ENCODE measurements at places on chromosomes 3 and 15.

- DNase-seq, result peak; percentile 3
Observed at GRCh38 chr3:57224856-57225255, 2.7 kb upstream of the APPL1 start.

DNA sequence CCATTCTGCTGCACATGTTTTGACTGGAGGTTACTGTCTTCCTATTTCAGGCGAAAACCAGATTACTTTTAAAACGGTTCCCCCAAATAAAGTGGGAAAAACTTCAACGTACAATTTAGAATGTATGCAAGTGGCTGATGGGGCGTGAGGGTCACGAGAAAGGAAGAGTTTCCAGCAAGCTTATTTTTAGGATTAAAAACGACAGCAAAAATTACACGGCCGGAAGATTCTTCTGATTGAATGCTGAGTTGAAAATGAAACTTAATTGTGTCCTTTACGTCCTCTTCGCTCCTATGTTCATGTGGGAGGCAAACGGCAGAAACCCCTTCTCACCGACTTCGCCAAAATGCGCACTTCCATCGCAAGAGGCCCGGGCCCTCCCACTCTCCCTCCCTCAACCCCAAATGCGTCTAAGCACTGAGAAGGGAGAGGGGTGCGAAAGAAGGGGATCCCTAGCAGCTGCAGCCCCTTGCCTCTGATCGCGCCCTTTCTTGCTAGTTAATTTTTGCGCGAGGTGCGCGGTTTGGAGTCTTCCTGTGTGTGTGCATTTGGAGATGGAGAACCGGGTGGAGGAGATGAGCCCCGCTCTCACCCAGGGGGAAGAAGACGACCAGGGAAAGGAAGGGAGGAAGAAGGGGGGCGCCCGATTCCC lies 656 bp downstream of the CD47 start:
- DNase-seq, result peak; percentile 79

DNA sequence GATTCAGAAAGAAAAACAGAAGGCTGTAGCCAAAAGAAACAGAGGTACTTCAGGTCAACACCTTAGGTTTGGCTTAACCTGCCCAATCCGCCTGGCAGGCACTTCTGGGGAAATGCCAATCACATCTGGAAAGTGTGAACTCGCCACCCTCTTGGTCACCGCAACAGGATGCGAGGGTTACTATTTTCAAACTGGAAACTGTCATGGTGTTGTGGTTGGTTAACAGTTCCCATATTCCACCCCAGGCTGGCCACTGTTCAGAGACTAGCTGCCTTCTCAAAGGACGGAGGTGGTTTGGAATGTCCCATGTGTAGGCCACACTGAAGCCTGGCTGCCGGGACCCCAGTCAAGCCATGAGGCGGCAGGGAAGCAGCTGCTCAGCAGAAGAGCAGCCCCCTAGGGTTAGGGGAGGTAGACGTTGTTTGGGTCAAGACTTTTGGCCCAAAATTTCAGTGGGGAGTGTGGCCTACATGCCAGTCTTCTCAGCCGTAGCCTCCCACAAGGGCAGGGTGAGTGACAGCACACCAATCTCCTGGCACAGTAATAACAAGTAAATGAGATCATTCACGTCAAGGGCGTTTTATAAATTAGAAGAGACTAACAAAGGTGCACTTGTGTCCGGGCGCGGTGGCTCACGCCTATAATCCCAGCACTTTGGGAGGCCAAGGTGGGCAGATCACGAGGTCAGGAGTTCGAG lies 54.6 kb downstream of the UMPS start:
- DNase-seq, result peak; percentile 40

DNA sequence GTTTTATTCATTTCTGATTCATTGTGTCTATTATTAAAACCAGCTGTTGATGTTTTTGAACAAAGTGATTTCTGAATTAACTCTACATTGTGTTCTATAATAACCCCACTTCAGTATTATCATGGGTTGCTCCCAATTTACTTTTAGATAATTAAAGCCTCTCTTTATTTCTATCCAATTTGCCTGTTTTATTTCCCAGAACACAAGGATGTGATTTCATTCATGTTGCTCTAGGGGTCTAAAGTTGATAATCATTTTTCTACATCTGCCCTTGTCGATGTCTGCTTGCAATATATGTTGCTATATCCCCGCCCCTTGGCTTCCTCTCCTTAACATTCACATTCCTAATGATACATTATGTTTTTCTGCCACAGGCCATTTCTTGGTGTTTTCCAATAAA lies 747.3 kb downstream of the CADM2 start:
- DNase-seq, result no peak

DNA sequence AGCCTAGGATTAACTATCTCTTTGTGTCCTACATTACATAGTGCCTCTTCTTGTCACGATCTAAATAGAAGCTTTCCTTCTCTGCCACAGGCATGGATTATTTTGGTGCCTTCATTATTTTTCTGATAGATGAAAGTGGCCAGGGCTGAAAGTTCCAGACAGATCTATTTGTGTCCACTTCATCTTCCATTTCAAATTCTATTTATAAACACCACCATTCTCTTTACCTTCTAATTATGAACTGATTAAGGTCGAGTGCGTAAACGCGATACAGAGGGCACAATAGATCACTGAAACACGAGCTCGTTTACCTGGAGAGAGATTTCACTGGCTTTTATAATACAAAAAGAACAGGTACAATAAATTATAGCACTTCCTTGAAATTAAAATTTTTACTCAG lies 105.0 kb downstream of the EDEM1 start:
- no peak for DNase-seq

DNA sequence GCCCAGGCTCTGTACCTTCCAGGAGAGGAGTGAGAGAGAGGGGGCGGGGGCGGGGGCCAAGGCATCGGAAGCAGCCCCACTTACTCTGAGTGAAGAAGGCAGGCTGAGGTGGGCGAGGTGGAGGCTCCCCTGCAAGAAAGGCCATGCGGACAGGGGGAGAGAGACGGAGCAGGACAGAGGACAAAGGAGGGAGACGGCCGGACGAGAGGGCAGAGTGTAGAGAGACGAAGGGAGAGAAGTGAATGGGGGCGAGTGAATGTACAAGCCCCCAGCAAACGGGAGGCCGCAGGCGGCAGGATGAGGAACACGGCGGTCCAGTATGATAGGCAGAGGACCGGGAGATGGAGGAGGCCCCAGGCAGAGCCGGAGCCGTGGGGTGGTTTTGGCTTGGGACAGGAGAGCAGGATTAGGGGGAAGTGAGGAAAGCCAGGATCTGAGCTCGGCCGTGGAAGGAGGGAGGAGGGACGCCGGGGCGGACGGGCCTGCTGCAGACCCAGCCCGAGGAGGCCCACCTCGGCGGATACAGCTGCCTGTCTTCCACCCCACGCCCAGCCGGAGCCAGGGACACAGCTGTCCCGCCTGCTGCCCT lies 38.8 kb downstream of the TNK2 start:
- no peak for DNase-seq

DNA sequence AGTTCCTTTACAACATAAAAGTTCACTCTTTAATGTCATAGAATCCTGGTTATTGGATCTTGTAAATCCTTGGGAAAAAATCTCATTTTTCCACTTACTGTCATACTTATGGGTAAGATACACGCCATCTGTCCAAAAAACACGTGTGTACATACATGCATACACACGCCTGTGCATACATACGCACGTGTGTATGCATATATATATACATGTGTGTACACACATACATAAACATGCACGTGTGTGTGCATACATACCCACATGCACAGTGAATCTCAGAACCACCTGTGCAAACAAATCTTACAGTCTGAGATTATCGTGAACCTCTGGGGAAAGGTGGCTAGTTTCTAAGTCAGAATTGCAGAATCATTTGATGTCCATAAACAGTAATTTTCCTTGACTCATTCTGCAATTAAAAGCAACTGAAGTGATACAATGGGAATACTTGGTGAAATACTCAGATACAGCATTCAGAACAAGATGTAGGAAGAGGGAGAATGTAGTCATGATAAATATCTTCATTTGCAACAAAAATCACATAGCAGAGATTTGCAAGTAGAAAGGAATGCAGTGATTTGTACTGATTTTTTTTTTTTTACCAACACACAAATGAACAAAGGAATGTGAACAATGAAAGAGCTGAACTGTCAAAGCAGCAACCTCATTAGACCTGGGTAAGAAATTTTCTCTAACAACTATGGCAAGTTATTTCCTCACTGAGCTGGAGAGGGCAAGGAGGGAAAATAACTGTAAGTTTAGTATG lies 160.6 kb upstream of the POU1F1 start:
- no peak for DNase-seq

GRCh38 chr3:142902356-142902755 lies 13.5 kb upstream of the PCOLCE2 start:
- DNase-seq, result no peak

DNA sequence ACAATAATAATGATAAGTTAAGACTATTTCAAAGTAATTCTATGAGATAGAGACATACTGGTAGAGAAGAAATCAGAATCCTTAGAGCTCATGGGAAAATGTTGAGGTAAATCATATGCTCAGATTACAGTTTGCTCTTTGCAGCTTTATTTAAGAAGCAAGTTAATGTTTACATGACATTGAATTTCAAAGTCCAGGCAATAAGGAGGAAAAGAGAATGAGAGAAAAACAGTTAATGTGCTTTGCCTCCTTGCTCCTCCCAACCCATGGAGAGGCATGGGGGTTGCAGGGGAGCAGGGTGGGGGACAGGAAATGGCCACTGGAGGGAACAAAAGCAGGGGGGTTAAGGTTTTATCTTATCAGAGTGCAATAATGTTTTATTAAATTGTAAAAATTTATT lies 42.2 kb upstream of the ZBTB38 start:
- DNase-seq, result no peak

GRCh38 chr3:148073721-148074456 lies 623.8 kb upstream of the AGTR1 start:
- no peak for DNase-seq

- no peak for DNase-seq
Observed at GRCh38 chr3:173529062-173529711, 131.6 kb downstream of the NLGN1 start.

- DNase-seq, result peak; percentile 61
Observed at GRCh38 chr3:5019411-5020241, 40.4 kb downstream of the BHLHE40 start.

DNA sequence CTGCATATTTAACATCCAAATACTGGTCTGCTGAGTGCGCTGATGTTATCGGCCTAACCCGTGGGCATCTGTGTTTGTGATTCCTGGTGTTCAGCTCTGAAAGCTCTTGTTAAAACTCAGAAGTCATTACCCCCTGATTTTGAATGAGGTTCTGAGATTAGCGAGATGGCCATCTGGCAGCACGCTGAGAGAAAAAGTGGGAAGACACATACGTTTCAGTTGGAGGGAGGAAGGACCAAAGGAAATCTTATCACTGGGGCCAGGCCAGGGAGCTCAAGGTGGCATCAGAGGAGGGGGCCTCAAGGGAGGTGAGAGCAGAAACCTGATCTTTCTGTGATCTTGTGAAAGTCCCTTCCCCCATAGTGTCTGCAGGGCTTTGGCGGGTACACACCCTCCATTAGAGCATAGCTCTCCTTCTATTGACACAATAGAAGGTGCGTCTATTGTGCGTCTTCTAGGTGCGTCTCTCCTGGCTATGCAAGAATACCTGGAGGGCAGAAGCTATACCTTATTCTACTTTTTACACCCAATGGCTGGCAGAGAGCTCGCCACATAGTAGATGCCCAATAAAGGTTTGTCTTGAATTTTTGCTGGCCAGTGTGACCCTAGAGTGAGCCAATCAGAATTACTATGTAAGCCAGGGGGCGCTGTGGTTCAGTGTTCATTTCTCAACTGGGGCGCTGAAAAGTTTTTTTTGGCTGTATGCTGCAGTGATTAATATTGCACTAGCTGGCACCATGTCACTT lies 182.4 kb downstream of the SHQ1 start:
- DNase-seq, result peak; percentile 48

DNA sequence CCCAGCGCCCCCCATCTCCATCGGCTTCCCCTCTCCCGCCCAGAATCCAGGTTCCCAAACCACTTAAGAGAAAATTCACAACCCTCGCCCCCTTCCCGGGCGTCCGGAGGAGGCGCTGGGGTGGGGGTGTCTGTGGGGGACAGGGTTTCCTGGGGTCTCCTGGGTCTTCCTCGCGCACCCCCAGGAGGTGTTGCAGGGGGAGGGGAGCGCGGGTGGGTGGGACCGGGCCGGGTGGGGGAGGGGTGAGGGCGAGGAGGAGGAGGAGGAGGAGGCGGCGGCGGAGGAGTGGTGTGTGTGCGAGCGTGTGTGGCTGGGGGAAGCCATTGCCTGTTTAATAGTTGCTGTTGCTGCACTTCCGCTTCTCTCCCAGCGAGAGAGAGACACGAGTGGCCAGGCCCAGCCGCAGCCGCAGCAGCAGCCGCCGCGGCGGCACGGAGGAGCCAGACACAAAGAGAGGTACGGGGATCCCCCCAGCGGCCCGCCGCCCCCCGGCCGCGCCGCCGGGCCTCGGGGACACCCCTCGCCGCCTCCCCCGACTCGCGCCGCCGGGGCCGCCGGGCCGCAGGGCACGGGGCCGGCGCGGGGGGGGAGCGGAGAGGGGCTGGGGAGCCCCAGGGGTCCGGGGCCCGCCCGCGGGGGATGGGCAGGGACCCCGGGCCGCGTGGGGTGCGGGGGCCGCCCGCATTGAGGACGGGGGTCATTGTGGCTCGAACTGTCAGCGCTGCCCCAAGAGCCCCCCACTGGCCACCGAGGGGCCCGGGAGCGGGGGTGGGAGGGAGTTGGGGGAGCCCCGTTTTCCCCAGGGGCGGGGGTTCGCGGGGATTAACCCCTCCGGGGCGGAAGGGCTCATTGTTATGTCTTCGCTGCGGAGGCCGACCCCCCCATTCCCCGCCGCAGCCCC lies at the start of gene UBE2E1:
TSS of gene UBE2E1 (plus strand) at position 323 of the 901 bp plus-strand sequence. CDS start 1,315 bp downstream, outside the sequence.
- DNase-seq, result peak; percentile 84

- DNase-seq, result no peak
Observed at GRCh38 chr15:90959894-90960293, 5.2 kb downstream of the RCCD1 start.

DNA sequence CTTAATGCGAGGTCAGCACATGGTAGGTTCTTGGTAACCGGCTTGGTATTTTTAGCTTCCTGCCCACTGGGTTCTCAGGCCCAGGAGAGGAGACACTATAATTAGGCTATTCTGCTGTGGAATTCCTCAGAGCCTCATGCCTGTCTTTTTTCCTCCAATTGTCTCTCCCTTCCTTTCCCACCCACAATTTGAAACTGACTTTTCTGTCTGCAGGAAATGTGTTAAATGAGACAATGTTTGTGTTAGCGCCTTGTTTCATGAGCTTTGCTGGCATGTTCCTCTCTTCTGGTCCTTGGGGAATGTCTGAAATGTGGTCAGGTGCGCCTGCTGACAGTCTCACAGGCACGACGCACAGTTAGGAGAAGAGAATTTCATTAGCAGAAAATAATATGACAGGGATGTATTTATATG lies 223.6 kb upstream of the CTNNB1 start:
- DNase-seq, result no peak

GRCh38 chr3:43497422-43497821 lies 124.4 kb downstream of the ANO10 start:
- no peak for DNase-seq

- DNase-seq, result peak; percentile 35
Observed at GRCh38 chr15:64521726-64522164, 61.4 kb downstream of the ZNF609 start.

GRCh38 chr15:87781959-87782625 lies 474.4 kb downstream of the NTRK3 start:
- DNase-seq, result no peak

DNA sequence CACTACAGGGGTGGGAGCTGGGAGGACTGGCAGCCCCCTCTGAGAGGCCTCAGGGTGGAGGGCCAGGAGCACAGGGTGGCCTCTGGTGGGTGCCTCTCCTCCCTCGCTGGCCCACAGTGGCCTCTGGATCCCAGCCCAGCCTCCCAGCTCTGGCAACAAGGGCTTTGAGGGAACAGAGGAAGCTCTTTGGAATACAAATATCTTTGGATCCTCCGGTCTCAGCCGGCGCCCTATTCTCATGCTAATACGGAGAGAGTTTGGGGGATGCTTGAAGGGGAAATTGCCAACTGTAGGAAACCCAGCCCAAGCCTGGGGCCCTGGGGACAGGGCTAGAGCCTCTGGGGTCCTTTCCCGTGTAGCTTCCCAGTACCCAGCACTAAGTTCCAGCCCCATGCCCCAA lies 33.4 kb upstream of the INSYN1 start:
- no peak for DNase-seq

All from suppressor macrophage treated with lipopolysaccharide for 4 hours (primary cell).